Activated T-helper 1 cell treated with anti-CD3 and anti-CD28 coated beads, Interleukin-12 subunit alpha, Interleukin-12 subunit beta, Interleukin-2, Interleukin-4 antibody, amounts not matched to agents 30 ng/mL and 10 ng/mL and 1 ng/mL, durations not matched to agents 14 hours and 24 hours and 36 hours (primary cell): ENCODE measurements at places on chromosomes 11 and 22.

DNA sequence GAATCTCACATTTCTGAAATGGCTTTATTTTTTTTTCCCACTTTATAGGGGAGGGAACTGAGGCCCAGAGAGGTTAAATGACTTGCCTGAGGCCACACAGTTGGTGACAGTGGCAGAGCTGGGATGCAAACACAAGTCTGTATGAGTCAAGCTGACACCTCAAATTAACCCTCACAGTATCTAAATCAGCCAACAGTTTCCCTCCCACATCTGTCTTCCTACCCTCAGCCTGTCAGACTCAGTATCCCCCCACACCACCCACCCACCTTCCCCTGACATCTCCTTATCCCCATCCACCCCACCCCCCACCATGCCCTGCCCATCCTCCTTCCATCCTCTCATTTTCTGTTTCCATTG lies 95.2 kb downstream of the TP53I11 start:
- no peak for DNase-seq

GRCh38 chr22:49491726-49492125 lies 335.9 kb downstream of the BRD1 start:
- DNase-seq: no peak

DNA sequence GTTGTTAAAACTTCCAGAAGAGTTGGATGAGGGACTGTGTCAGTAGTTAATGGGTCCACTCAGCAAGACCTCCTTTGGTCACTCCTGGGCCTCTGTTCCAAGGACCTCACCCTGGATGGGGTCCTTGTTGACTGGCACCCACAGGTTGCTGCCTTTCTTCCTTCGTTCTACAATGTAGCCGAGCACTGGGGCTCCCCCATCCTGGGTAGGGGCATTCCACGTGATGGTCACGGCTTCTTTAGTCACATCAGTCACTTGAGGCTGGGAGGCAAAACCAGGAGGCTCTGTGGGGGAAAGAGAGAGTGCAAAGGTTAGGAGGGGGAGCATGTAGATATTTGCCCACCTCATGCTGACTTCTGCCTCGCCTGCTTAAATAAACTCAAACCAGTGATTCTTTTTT lies 12.0 kb downstream of the TMEM86A start:
- no peak for DNase-seq

GRCh38 chr11:123493349-123494063 lies 63.4 kb downstream of the GRAMD1B start:
- no peak for DNase-seq

GRCh38 chr11:128615076-128615475 lies 27.7 kb upstream of the ETS1 start:
- no peak for DNase-seq

DNA sequence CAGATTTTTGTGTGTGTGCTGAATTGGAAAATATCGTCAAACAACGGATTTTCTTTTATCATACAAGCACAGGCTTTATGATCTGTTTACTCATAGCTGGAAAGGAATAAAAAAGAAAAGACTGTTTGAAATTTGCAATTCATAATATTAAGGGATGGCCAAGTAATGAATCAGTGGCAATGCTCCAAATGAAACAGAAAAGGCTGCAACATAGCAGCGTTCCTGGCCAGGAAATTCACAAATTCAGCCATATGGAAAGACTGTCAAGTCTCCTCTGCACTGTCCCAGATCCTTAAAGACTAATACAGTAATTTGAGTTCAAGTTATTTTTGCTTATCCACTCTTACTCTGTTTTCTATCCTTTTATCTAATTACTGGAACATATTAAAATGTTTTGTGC lies 98.2 kb downstream of the MSANTD4 start:
- DNase-seq: no peak

GRCh38 chr11:121576531-121576930 lies 123.8 kb upstream of the SORL1-AS1 start:
- DNase-seq: no peak

GRCh38 chr11:60064111-60064510 lies 7.6 kb downstream of the MS4A3 start:
- DNase-seq: no peak

DNA sequence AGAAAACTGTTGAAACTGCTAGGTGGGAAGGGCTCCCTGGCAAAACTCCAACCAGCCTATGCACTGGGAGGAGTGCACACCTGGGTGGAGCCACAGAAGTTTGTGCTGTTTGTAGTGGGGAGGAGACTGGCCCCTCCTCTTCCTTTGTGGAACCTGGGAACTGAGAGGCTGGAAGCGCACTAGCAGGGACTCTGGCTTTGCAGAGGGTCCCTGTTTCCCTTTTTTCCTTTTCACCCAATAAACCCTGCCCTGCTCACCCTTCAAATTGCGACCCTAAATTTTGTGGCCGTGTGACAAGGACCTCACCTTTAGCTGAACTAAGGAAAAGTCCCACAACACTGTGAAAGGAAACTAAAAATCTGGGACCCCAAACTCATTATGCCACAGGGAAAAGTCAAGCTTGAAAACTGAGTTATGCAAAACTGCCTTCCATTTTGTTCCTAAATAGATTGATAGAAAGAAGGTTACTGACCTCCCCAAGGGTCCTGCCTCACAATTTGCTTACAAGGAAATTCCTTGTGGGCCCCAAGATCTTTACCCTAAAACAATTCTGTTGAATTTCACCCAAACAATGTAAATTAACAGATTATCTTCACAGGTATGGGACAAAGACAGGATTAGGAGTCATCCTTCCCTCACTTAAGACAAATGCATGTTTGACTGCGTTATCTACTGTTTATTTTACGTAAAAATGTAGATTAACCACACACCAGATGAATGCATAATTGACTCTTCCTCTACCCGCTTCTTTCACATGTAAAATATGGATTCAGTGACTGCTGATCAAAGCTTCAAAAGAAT lies 81.0 kb downstream of the SLC36A4 start:
- no peak for DNase-seq

- no peak for DNase-seq
Measured at GRCh38 chr11:107505647-107506225, 48.1 kb upstream of the CWF19L2 start.

DNA sequence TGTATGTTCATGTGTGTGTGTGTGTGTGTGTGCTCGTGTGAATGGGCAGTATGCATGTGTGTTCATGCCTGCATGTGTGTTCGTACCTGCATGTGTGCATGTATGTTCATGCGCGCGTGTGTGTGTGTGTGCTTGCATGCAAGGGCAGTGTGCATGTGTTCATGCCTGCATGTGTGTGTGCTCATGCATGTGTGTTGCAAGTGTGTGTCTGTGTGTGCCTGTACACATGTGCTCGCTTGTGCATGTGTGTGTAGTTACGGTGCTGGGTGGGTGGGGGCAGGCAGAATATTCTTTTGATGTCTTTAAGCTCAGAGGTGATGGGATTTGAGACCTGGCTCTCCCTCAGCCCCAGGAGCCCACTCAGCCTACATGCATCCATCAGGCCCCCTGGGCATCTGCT lies 822.1 kb downstream of the BRD1 start:
- DNase-seq: no peak
